ENCODE measurements at places on chromosomes 7 and 10. TPM values are rescaled to one million over a fixed set of nuclear protein-coding genes. Genes with fewer than 3 reads are reported as not detected.

DNA sequence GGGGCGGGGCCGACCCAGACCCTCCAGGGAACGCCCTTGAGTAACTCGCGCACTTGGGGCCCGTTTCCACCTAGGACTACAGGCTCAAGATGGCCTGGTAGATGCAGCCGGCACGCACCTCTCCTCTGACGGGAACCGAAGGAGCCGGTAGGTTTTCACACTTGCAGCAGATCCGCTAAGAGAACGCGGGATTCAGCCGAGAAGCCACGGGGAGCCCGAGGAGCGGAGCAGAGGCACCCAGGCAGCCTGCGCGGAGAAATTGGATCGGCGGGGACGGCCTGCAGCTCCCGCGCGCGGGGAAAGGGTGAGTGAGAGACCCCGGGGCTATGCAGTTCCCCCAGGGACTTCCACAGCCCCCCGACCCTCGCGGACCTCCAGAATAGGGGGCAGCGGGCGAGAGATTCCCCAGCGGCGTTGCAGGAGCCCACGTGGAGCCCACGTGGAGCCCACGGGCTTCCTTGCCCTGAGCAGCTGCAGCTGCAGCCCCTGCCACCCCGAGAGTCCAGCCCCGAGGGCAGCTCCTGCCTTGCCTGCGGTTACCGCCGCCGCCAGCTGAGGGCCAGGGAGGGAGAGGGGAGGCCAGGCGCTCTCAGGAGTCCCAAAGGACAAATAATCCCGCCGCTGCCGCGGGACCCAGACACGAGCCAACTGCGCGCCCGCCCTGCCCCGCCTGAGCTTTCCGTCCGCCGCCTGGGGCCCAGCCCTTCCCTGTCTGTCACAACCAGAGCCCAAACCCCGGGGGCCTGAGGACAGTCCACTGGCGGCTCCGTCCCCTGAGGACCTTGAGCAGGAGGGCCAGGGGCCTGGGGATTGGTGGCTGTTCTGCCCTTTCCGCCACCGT, 13.1 kb downstream of the IFT22 start:
- peak; percentile 37 for DNase-seq
- peak overlapping the region; percentile 23 for H3K4me3 ChIP-seq
- H3K4me1 ChIP-seq: no peaks in the 10 kb centered on the region

DNA sequence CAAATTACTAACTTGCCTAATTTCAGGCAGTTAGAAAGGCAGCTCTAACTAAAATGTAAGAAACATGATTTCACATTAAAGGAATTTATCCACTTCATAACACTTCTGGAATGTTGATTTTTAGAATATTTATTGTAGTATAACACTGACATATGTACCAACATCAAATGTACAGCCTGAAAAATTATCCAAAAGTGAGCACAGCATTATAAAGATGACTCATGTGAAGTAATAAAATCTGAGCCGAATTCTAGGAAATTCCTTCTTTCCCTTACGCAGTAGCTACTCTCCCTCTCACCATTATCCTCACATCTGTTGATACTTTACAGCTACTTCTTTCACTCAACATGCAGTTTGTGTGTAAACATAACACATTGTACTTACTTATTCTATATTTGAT, 610.6 kb downstream of the ZWINT start:
- H3K4me3 ChIP-seq: no peak overlapping the region
- H3K27me3 ChIP-seq: no peaks in the 10 kb centered on the region
- H3K4me1 ChIP-seq: no peaks in the 10 kb centered on the region
- H3K36me3 ChIP-seq: no peaks in the 10 kb centered on the region

DNA sequence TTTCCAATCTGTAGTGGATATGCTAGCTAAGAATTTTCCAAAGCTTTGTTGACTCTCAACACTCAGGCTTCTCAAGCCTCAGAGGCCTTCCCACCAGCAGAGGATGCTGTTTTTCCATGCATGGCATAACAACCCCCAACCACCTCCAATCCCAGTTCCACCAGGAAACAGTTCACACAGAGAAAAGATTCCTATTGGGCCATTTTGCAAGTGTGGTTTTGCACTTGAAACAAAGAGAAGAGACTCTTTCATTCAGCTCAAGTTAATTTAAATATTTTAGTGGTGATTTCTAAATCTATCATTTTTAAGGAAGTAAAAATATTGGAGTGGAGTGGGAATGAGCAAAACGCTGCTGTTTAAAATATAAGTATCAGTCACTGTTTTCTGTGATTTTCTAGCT, 105.6 kb upstream of the COL1A2 start:
- peak; percentile 87 for DNase-seq
- H3K4me1 ChIP-seq: no peaks in the 10 kb centered on the region

TCAF2 gene
- polyA plus RNA-seq: 1.9 TPM

AGR2 gene
- polyA plus RNA-seq: not detected

GRCh38 chr7:24540956-24541355, 32.3 kb upstream of the PALS2 start:
- no peak overlapping the region for H3K4me3 ChIP-seq
- H3K27ac ChIP-seq: no peak overlapping the region
- no peaks in the 10 kb centered on the region for H3K36me3 ChIP-seq
- no peak for DNase-seq
- no peaks in the 10 kb centered on the region for H3K27me3 ChIP-seq

LIPK gene
- not detected for polyA plus RNA-seq

- DNase-seq: no peak
- no peaks in the 10 kb centered on the region for H3K27me3 ChIP-seq
- H3K36me3 ChIP-seq: no peaks in the 10 kb centered on the region
- H3K4me1 ChIP-seq: peaks cover 2% of the 10 kb centered on the region
Measured at GRCh38 chr7:129617178-129617577, 5.7 kb downstream of the NRF1 start.

DNA sequence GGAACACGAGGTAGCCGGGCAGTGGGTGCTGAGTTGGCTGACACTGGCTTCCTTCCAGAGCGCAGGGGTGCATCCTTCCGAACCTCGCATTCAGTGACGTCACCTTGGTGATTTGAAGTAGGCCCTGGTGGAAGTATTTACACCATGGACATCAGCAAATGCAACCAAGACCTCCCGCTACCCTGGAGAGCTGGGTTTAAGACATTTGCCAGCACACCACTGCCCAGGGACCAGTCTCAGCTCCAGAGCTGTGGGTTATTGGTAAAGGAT, 106.4 kb upstream of the GPR26 start:
- no peaks in the 10 kb centered on the region for H3K27me3 ChIP-seq
- no peak overlapping the region for H3K4me3 ChIP-seq
- H3K4me1 ChIP-seq: no peaks in the 10 kb centered on the region

DNA sequence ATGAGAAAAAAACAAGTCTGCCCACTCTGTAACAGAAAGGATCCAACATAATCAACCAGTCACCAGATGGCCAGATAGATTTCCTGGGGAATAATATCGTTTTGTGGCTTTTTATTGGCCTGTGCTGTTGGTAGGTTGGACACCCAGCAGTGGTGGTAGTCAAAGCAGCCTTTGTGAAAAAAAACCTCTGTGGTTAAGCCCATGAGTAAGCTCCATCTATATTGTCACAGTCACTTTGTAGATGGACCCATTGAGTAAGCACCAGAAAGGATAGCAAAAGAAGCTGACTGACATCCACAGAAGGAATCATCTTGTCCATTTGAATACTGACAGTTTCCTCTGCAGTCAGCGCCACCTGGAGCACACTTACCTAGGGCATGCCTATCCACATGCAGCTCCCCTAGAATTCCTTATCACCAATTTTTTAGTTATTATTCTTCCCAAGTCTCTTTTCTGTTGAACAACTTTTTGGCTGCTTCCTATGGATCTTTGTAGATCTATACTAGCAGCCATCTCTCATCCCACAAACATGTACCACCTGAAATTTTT, 96.9 kb downstream of the IQUB start:
- H3K4me3 ChIP-seq: no peak overlapping the region
- no peak for DNase-seq
- H3K36me3 ChIP-seq: no peaks in the 10 kb centered on the region
- no peaks in the 10 kb centered on the region for H3K4me1 ChIP-seq
- H3K27ac ChIP-seq: no peak overlapping the region

DNA sequence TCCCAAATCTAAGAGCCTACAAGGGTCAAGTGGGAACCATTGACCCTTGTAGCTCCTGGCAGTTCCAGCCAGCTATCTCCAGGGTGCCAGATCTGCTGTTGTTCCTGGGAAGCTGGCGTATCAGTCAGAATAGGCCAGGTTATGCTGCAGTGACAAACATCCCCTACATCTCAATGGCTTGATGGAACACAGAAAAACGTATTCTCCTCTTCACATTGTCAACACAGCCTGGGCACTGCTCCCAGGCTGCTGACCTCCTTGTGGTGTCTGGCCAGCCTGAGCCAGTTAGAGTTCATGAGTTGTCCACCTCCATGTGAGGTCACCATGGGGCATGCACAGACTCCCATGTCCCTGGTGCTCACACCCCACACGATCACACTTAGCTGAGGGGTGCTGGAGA, 9.5 kb upstream of the TNRC18 start:
- no peaks in the 10 kb centered on the region for H3K27me3 ChIP-seq
- DNase-seq: no peak
- peaks cover 2% of the 10 kb centered on the region for H3K4me1 ChIP-seq
- no peak overlapping the region for H3K4me3 ChIP-seq
- no peak overlapping the region for H3K27ac ChIP-seq

- no peak overlapping the region for H3K27ac ChIP-seq
- DNase-seq: peak; percentile 62
- no peak overlapping the region for H3K4me3 ChIP-seq
- no peaks in the 10 kb centered on the region for H3K4me1 ChIP-seq
- no peaks in the 10 kb centered on the region for H3K36me3 ChIP-seq
Measured at GRCh38 chr10:61503051-61503450, 49.9 kb upstream of the TMEM26 start.

GRCh38 chr10:35369049-35369611, 32.8 kb downstream of the CCNY start:
- no peaks in the 10 kb centered on the region for H3K4me1 ChIP-seq
- peak; percentile 19 for DNase-seq
- H3K36me3 ChIP-seq: no peaks in the 10 kb centered on the region
- no peak overlapping the region for H3K27ac ChIP-seq
- H3K27me3 ChIP-seq: no peaks in the 10 kb centered on the region

GRCh38 chr7:100215895-100216294, 3.9 kb upstream of the PVRIG start:
- no peak overlapping the region for H3K27ac ChIP-seq
- no peak overlapping the region for H3K4me3 ChIP-seq
- H3K4me1 ChIP-seq: no peaks in the 10 kb centered on the region
- peak; percentile 22 for DNase-seq

DNA sequence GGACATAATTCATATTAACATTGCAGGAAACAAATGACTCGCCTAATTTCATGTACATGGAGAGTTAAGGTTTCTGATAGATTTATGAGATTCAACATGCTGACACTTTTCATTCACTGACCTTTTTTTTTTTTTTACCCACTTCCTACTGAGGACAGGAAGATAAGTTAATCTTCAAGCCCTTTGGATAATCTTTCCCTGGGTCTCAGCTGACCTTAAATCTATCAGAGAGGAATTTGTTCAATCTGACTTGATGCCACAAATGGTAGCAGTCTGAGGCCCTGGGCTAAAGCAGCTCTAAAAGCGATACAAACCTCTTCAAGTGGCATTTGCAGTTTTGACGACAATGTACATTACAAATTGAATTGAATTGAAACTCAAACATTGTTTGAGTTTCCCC, 493.3 kb upstream of the SORCS1 start:
- H3K4me3 ChIP-seq: no peak overlapping the region
- no peaks in the 10 kb centered on the region for H3K4me1 ChIP-seq
- H3K27me3 ChIP-seq: no peaks in the 10 kb centered on the region
- no peak overlapping the region for H3K27ac ChIP-seq

UCMA gene
- not detected for polyA plus RNA-seq

DNA sequence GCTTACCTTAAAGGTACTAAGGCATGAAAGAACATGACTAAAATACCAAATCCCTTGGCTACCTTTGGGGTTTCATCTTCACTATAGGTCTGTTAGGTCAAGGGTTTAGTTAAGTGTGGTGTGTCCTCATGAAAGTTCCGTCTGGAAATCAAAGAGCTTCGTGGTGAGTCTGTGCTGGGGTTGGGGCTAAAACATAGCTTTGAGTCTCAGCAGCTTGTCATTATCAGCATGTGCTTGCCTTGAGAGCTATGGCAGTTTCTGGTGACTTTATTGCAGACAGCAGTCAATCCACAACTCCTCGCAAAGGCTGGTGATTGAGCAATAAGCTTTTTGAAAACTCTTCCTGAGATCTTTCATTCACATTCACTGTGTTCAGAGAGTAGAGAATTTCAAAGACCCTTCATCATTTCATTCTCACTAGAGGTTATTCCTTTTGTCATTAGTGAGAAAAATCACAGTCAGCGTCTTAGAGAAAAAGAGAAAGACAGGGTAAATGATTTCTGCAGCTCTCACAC, 53.2 kb upstream of the CCDC6 start:
- H3K4me3 ChIP-seq: no peak overlapping the region
- no peak for DNase-seq
- H3K27me3 ChIP-seq: no peaks in the 10 kb centered on the region
- no peak overlapping the region for H3K27ac ChIP-seq
- no peaks in the 10 kb centered on the region for H3K36me3 ChIP-seq

GRCh38 chr10:58282615-58283014, 13.7 kb downstream of the CISD1 start:
- H3K36me3 ChIP-seq: no peaks in the 10 kb centered on the region
- H3K4me3 ChIP-seq: no peak overlapping the region
- peaks cover 4% of the 10 kb centered on the region for H3K4me1 ChIP-seq

DNA sequence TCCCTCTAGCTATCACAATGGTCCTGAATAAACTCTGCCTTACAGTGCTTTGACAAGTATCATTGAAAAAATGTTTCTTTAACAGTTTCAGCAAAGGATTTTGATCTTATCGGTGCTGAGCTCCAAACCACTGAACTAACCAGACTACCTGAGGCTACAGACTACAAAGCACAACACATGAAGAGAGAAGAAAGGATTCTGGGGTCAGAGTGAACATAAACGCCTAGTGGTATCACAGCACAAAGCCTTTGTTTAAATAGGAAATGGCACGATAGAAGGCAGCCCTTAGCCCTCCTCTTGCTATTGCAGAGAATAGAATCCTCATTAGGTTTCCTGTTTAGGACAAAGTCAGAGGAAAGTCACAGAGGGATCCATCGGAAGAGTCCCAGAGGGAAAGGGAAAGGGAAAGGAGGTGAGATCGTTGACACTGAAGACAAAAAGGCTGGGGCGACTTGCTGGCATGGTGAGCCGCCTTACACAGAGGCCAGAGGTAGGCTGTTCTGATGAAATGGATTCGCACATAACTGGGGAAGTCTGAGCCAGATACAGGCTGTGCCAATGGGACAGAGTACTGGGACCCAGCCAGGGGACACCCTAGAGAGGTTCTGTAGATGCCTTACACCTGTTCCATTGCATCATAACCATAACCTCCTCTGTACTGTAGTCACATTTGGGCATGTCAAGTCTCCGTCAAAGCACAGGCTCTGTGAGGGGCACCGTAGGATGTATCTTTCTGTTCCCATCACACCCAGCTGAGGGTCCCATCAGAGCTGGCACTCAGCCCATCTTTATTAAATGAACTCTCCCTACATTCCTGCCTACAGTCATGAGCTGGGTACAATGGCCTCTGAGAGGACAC, 71.5 kb downstream of the XPNPEP1 start:
- no peak overlapping the region for H3K27ac ChIP-seq
- H3K4me3 ChIP-seq: no peak overlapping the region
- peaks cover 2% of the 10 kb centered on the region for H3K27me3 ChIP-seq
- H3K4me1 ChIP-seq: no peaks in the 10 kb centered on the region
- DNase-seq: no peak

All from fibroblast of lung (primary cell).